Stimulated activated CD4-positive, alpha-beta T cell treated with anti-CD3 and anti-CD28 coated beads, Interleukin-15, amount 100 ng/mL, for 1 hour (primary cell): ENCODE measurements at places on chromosomes 13 and 19.

GRCh38 chr19:16957151-16957701, 68.4 kb downstream of the F2RL3 start:
- no peak for DNase-seq

DNA sequence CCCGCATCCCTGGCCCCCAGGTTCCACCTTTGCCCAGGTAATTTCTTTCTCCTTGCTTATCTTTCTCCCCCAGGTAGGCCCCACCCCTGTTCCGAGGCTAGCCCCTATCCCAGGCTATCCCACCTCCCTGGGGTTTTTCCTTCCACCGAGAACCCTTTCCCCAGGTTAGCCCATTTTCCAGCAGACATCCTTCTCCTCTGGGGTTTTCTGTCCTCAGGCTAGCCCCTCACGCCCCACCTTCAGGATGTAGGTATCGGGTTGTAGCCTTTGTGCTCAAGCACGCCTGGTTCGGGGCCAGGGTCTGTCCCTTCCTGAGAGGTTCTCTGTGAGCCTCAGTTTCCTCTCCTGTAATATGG, 837 bp downstream of the FSD1 start:
- DNase-seq = no peak

DNA sequence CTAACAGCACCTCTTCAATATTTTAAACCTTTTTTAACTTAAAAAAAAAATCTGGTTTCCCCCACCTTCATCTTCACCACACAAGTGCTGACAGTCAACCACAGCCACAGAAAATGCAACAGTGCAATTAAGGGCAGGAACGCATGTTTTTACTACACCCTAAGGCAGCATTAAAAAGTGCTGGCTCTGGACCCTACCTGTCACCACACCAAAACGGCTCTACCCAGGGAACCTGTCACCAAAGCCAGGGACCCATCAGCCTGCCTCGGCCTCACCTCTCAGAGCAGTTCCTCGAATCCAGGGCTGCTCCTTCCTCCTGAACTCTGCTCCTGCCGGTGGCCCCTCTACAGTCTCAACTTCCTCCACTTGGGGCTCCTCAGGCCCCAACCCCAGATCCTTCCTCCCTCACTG, 22.5 kb upstream of the SLC35E1 start:
- DNase-seq = no peak

- no peak for DNase-seq
Observed at GRCh38 chr19:15812060-15812722, 3.3 kb downstream of the OR10H1 start.

GRCh38 chr13:111548805-111549204, 228.4 kb downstream of the TEX29 start:
- DNase-seq = no peak
